ENCODE measurements at places on chromosomes 3 and 15. TPM values are rescaled to one million over a fixed set of nuclear protein-coding genes. Genes with fewer than 3 reads are reported as not detected.
A peak's percentile ranks its signal among the peaks of the same experiment; 100 is the strongest.

DNA sequence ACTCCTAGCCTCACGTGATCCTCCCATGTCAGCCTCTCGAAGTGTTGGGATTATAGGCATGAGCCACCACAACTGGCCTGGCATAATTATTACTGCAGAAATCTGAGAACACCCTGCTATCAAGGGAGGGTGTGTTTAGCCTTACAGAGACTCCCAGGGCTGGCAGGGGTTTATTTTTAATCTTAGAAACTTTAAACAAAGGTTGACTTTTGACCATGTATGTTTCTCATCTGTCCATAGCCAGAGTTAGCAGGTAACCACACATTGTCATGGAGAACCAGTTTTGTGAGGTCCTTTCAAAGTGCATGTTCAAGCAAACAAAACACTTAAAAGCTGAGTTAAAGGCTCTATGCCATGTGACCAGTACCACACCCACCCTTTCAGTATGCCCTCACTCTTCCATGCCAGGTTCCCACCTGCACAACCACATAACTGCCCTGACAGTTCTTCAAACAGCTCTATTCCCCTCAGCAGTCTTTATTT is 11.1 kb downstream of the SIAH2 start:
- H3K27me3 ChIP-seq = no peaks in the 10 kb centered on the region
- H3K36me3 ChIP-seq = peaks cover 4% of the 10 kb centered on the region
- H3K4me3 ChIP-seq = no peak overlapping the region
- H3K4me1 ChIP-seq = peaks cover 40% of the 10 kb centered on the region

Gene NGRN
- 77.0 TPM for total RNA-seq

GRCh38 chr15:35159170-35159569 is 74.1 kb upstream of the NANOGP8 start:
- H3K4me1 ChIP-seq = no peaks in the 10 kb centered on the region
- no peak overlapping the region for H3K4me3 ChIP-seq
- no peak for DNase-seq
- H3K27ac ChIP-seq = no peak overlapping the region

DNA sequence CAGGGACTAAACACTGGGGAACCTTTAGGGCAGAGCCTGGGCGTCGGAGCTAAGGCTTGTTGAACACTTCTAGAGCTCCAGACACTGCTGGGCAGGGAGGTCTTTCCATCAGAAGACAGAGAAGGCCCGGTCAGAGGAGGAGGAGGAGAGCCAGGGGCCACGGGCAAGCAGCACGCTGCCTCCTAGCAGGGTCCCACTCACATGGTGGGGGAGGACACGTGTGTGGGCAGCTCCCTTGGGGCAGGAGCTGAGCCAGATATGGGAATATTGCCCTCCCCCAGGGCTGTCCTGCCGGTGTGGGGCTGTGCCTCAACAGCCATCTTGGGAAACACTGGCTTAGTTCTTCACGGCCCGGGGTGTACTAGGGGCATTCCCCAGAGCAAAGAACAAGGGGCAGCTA is 89.6 kb upstream of the TLE3 start:
- no peak for DNase-seq
- H3K4me3 ChIP-seq = no peak overlapping the region
- H3K36me3 ChIP-seq = no peaks in the 10 kb centered on the region
- no peaks in the 10 kb centered on the region for H3K4me1 ChIP-seq
- H3K27me3 ChIP-seq = peaks cover 11% of the 10 kb centered on the region

DNA sequence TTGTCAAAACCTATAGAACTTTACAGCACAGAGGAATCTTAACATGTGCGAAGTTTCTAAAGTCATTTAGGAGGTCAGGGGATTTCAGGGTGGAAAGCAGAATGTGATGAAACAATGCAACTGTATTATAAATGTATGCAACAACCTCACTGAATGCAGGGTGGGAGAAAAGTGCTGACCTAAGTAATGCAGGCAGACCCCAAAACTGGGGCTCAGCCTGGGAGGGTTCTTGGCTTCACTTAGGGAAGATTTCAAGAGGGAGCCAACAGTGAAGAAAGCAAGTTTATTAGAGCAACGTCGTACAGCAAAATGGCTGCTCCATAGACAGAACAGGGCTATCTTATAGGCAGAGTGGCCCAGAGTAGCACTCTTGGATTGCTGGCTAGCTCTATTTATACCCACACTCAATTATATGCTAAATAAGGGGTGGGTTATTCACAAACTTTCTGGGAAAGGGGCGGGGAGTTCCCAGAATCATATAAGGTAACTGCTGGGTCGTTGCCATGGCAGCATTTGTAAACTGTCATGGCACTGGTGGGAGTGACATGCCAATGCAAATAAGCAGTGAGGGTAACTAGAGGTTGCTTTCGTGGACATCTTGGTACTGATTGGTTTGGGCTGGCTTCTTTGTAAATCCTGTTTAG is 14.2 kb upstream of the CAND2 start:
- DNase-seq = peak; percentile 37
- no peaks in the 10 kb centered on the region for H3K4me1 ChIP-seq
- H3K36me3 ChIP-seq = no peaks in the 10 kb centered on the region
- H3K4me3 ChIP-seq = no peak overlapping the region
- H3K27ac ChIP-seq = no peak overlapping the region

GRCh38 chr15:38549222-38549621 is 15.4 kb downstream of the RASGRP1 start:
- peaks cover 35% of the 10 kb centered on the region for H3K27me3 ChIP-seq
- H3K4me3 ChIP-seq = no peak overlapping the region
- H3K36me3 ChIP-seq = no peaks in the 10 kb centered on the region
- H3K4me1 ChIP-seq = no peaks in the 10 kb centered on the region

GRCh38 chr3:67006460-67006859 is 8.4 kb downstream of the KBTBD8 start:
- H3K27me3 ChIP-seq = no peaks in the 10 kb centered on the region
- no peak for DNase-seq
- H3K27ac ChIP-seq = no peak overlapping the region
- H3K4me3 ChIP-seq = no peak overlapping the region
